ENCODE measurements at places on chromosomes 6 and 20.

DNA sequence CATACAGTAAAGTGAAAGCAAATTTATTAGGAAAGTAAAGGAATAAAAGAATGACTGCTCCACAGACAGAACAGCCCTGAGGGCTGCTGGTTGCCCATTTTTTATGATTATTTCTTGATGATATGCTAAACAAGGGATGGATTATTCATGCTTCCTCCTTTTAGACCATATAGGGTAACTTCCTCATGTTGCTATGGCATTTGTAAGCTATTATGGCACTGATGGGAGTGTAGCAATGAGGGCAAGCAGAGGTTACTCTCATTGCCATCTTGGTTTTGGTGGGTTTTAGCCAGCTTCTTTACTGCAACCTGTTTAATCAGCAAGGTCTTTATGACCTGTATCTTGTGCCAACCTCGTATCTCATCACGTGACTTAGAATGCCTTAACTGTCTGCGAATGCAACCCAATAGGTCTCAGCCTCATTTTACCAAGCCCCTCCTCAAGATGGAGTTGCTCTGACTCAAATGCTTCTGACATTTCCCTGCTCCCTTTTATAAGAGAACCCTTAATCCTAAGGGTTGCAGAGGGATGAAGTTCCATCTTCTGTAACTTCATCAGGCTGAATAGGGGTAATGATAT, 280.1 kb upstream of the RGS17 start:
- DNase-seq = no peak

GRCh38 chr20:9523636-9524035, 9.2 kb downstream of the LAMP5 start:
- no peak for DNase-seq

DNA sequence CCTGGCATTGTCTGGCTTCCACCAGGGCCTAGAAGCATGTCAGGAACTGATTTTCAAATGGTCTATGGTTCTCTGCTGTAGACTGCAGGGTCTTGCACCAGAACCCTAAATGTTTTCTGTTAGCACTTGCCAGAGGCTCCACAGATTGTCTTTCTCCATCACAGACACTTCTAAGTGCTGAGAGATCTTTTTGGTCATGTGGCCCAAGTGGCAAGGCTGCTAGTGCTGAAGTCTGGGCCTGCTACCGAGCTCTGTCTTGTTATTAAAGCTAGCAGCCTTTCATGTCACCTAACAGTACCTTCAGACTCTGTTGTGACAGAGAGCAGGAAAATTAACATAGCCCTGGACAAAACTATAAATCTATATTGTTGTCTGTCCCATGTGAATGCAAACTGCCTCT, 120.7 kb upstream of the BACH2 start:
- DNase-seq = no peak

DNA sequence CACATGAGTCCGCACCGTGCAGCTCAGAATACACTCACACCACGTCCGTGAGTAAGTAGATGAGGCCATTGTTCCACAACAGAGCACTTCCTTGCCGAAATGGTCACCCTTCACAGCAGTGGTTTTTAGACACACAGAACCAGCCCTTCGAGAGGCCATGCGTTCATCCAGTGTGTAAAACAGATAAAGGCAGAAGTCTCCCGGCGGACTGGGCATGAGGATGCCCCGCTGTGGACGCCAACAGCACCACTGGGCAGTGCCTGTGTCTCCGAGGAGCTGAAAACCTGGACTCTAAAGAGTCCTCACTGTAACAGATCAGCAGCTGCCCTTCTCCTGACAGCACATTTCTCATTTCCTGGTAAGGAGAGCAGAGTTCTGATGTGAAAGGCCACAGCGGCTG, 75.2 kb downstream of the WDR27 start:
- no peak for DNase-seq

GRCh38 chr20:64104667-64105451, 2.5 kb downstream of the NPBWR2 start:
- no peak for DNase-seq

GRCh38 chr6:88734544-88734943, 228.9 kb downstream of the RNGTT start:
- no peak for DNase-seq

DNA sequence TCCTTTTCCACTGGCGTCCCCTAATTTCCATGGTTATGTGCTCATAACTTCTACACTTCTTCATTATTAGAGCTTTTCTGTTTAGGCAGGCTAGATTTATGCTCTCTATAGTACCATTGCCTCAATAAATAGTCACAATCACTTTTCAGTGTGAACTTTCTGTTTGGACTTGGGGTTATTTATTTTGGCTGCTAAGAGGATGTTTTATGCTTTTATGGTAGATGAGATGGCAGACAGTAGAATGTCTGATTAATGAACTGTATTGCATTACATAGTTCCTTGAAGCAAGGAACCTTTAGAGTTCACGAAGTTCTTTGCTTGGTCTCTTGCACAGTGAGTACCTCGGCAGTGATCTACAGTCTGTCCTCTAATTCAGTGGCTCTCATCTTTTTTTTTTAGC, 6.9 kb downstream of the DNAH8 start:
- DNase-seq = no peak

DNA sequence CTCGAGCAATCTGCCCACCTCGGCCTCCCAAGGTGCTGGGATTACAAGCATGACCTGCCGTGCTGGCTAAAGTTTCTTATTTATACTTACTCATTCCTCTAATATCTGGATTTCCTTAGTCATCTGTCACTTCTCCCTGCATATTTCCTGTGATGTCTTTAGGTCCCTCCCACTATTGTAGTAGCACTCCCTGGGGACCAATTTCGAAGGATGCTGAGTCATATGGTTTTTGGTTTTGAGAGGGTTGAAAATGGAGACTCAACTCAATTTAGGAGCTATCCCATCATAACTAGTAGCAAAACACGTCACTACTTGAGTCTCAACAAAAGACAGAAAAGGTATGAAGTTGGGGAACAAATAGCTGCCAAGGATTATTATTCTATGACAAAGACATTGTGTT, 20.2 kb downstream of the MCUR1 start:
- DNase-seq = no peak

- no peak for DNase-seq
Measured at GRCh38 chr6:9754515-9754914, 660.4 kb downstream of the TFAP2A start.

GRCh38 chr20:535958-536357, 7.6 kb downstream of the CSNK2A1 start:
- no peak for DNase-seq

GRCh38 chr20:51934301-51935002, 132.1 kb upstream of the SALL4 start:
- DNase-seq = no peak

DNA sequence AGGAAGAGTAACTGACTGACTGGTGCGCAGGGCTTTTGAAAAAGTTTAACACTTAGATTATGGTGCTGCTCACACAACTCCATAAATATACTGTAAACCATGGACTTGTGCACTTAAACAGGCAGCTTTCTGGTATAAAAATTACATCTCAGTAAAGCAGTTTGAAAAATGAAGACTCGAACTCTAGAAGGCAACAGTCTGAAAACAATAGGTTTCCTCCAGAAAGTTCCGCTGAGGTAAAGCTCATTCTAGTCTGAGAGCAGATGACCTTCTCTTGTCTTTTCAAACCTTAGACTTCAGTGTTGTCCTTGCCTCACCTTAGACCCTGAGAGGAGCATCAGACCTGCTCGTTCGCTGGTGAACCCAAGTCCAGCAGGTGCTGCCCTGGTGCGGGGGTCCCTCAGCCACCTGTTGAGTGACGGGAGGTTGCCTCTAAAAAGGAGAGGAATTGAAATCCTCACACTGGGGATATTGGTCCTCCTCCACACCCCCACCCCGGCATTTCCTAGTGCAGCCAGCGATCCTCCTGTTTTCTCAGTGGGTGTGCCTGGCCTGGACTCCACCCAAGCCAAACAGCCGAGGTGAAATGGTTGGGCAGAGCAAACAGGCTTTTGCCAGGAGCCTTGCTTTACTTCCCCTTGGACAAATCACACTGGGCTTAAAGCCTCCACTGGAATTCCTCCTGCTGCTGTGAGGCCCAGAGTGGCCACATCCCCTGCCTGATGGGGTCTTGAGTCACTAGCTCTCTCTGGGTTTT, 14.7 kb upstream of the PYGB start:
- peak; percentile 56 for DNase-seq

DNA sequence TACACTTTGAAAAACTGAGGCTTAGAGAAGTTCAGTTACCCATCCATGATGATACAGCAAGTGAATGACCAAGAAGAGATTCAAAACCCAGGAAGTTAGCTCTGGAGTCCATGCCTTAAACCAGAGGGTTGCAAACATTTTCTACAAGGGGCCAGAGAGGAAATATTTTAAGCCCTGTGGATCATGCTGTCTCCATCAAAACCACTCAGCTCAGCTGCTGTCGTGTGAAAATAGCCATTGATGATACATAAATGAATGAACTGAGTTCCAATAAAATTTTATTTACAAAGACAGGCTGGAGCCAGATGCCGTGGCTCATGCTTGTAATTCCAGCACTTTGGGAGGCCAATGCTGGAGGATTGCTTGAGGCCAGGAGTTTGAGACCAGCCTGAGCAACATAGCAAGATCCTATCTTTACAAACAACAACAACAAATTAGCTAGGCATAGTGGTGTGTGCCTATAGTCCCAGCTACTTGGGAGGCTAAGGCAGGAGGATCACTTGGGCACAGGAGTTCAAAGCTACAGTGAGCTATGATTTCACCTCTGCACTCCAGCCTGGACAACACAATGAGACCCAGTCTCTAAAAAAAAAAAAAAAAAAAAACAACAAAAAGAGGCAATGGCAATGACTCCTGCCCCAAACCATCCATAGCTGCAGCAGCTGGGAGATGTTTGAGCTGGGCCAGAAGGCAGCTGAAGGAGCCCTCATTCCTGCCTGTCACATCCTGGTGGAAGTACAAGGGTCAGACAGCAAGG, 44.1 kb upstream of the RIN2 start:
- no peak for DNase-seq

- DNase-seq = no peak
Measured at GRCh38 chr6:47264775-47265184, 44.9 kb downstream of the TNFRSF21 start.

GRCh38 chr20:58325912-58326311, 16.4 kb downstream of the RAB22A start:
- DNase-seq = no peak

DNA sequence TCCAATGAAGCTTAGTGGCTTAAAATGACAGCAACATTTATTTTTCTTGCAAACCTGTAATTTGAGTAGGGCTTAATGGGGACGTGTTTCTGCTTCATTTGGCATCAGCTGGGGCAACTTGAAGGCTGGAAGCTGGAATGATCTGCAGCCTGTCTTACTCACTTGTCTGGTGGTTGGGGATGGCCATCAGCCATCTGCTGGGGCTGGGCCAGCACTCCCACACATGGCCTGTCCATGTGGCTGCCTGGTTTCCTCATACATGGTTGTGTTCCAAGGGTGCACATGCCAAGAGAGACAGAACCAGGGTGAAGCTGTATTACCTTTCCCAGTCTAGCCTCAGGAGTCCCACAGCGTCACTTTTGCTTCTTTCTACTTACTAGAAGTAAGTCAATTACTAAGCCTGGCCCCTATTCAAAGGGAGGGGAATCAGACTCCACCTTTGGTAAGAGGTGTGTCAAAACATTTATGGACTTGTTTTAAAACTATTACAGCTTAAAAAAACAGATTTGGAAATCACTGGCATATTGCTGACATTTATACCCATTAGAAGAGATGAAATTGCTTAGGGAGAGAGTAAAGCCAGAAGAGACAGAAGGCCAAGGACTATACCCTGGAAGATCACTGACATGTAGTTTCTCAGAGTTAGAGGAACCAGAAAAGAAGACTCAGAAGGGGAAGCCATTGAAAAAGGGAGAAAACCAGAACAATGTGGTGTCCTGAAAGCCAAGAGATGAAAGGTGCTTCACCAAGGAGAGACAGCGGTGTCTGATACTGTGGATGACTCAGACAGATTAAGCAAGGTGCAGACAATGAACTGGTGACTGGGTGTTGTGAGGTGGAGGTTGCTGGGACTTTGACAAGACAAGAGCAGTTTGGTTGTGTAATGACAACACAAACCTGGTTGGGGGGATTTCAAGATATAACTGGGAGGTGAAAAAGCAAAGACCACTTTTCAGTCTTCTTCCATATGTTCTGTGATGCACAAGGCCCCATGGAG, 345.2 kb downstream of the GJA1 start:
- DNase-seq = peak; percentile 64

- DNase-seq = no peak
Measured at GRCh38 chr20:51444467-51444866, 98.1 kb downstream of the NFATC2 start.

GRCh38 chr6:38479331-38479730, 160.4 kb downstream of the BTBD9 start:
- no peak for DNase-seq

DNA sequence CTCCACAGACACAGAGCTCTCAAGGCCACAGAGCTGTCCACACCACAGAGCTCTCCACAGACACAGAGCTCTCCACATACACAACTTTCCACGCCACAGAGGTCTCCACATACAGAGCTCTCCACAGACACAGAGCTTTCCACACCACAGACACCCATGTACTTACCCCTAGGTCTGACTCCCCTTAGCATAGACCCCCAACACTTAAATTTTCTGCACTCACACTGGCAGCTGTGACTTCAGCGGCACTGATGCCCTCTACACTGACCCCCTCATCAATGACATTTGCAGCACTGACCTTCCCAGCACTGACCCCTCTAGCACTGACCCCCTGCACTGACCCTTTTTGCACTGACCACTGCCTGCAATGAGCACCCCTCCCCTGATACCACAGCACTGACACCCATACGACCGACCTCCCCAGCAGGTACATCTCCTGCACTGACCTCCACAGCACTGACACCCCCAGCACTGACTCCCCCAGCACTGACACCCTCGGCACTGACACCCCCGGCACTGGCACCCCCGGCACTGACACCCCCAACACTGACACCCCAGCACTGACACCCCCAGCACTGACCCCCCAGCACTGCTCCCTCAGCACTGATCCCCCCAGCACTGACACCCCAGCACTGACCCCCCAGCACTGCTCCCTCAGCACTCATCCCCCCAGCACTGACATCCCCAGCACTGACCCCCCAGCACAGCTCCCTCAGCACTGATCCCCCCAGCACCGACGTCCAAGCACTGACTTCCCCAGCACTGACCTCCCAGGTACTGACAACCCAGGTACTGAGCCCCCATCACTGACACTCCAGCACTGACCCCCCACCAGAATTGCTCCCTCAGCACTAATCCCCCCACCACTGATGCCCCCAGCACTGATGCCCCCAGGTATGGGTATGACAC, 56.5 kb downstream of the ERMARD start:
- no peak for DNase-seq

- peak; percentile 56 for DNase-seq
Measured at GRCh38 chr6:100464903-100465700, at the start of gene SIM1. Gene SIM1 (minus strand): TSS chr6:100464921. CDS start chr6:100463468, 1,453 bp downstream.
